ENCODE measurements at places on chromosomes 12 and 14. TPM values are rescaled to one million over a fixed set of nuclear protein-coding genes. Genes with fewer than 3 reads are reported as not detected.
A peak's percentile ranks its signal among the peaks of the same experiment; 100 is the strongest.

Gene CAPRIN2
- 29.5 TPM for total RNA-seq

Gene TAC3
- total RNA-seq = not detected

DNA sequence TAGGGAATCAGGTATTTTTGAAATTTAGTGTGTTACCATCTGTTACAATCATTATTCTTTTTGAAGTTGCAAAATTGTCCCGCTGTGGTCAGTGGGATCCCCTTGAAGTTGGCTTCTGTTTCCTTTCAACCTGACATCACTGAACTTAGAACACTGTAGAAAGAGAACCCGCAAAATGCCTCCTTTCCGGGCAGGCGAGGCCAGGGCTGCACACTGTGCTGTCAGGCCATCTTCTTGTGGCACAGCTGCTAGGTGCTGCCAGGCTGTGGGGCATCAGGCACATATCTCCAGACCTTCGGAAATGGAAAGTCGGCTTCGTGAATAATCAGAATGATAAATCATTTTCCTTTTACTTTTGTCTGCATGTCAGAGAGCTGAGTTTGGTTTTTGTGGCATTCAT is 103.5 kb downstream of the GLT1D1 start:
- no peaks in the 10 kb centered on the region for H3K4me1 ChIP-seq
- no peaks in the 10 kb centered on the region for H3K36me3 ChIP-seq
- peaks cover 55% of the 10 kb centered on the region for H3K27me3 ChIP-seq
- no peak overlapping the region for H3K27ac ChIP-seq

GRCh38 chr14:75205591-75205990 is 29.2 kb upstream of the TMED10 start:
- DNase-seq = peak; percentile 72
- no peaks in the 10 kb centered on the region for H3K27me3 ChIP-seq
- peaks cover 54% of the 10 kb centered on the region for H3K4me1 ChIP-seq
- no peak overlapping the region for H3K4me3 ChIP-seq
- peak overlapping the region; percentile 42 for H3K27ac ChIP-seq
- H3K36me3 ChIP-seq = no peaks in the 10 kb centered on the region

DNA sequence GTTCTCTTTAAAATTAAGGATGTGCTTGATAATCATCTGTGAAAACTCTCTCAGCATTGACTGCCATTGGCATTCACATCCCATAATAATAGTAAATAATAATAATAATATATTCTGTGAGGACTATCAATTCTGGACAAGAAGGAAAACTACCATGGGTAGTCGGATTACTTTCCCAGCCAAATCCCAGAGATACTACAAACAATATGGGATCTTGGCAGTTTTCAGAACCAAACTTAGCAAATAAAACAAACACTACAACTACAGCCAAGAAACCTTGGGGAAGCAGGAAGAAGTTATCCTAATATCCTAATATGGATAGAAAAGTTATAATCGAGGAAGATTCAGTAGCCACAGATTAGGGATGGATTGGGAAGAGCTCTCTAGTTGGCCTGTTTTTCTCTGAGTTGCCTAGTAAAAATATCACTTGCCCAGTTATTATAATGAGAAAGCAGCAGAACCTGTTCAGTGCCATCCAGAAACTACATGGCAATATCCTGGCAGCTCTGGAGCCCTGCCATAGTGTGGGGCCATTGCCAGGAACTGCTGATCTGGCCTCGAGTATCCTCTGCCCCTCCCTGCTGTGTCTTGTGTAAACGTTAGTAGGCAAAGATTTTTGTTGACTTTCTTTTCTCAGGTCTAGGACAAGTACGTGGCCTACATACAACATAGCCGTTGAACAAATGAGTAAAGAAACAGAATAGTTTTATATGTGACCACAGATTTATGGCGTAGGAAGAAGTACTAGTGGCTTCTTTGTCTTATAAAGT is 193.5 kb downstream of the SLC2A13 start:
- H3K27ac ChIP-seq = no peak overlapping the region
- no peaks in the 10 kb centered on the region for H3K4me1 ChIP-seq
- peak; percentile 3 for DNase-seq
- H3K4me3 ChIP-seq = no peak overlapping the region
- H3K36me3 ChIP-seq = no peaks in the 10 kb centered on the region

- no peak overlapping the region for H3K4me3 ChIP-seq
- H3K27ac ChIP-seq = no peak overlapping the region
- H3K27me3 ChIP-seq = no peaks in the 10 kb centered on the region
- no peaks in the 10 kb centered on the region for H3K36me3 ChIP-seq
These were observed 756.4 kb downstream of the C12orf50 start for GRCh38 chr12:87272851-87273250.

GRCh38 chr14:61486930-61487495 is 165.6 kb downstream of the PRKCH start:
- no peak for DNase-seq
- H3K4me3 ChIP-seq = no peak overlapping the region
- H3K27me3 ChIP-seq = no peaks in the 10 kb centered on the region
- peaks cover 16% of the 10 kb centered on the region for H3K36me3 ChIP-seq
